Omental fat pad (tissue), 4 donors: ENCODE measurements at places on chromosomes 11 and 22. TPM values are rescaled to one million over a fixed set of nuclear protein-coding genes. Genes with fewer than 3 reads are reported as not detected.

The FERMT3 gene
- 35.0 TPM for total RNA-seq

The ACRV1 gene
- total RNA-seq, result not detected

The SLC25A18 gene
- 28.7 TPM for total RNA-seq

The C22orf42 gene
- total RNA-seq, result not detected

The INPP5J gene
- total RNA-seq, result 0.38 TPM

The HBD gene
- 1.1 TPM for total RNA-seq

The MLC1 gene
- total RNA-seq, result 0.44 TPM

The NAGA gene
- total RNA-seq, result 30.7 TPM

The PLXNB2 gene
- total RNA-seq, result 130 TPM

The TSKU gene
- total RNA-seq, result 153 TPM

The CLCF1 gene
- total RNA-seq, result 39.7 TPM

The DSCAML1 gene
- 5.3 TPM for total RNA-seq

The RNF215 gene
- 12.7 TPM for total RNA-seq

GRCh38 chr22:45640941-45641621 is 30.6 kb upstream of the ATXN10 start:
- DNase-seq, result no peak

DNA sequence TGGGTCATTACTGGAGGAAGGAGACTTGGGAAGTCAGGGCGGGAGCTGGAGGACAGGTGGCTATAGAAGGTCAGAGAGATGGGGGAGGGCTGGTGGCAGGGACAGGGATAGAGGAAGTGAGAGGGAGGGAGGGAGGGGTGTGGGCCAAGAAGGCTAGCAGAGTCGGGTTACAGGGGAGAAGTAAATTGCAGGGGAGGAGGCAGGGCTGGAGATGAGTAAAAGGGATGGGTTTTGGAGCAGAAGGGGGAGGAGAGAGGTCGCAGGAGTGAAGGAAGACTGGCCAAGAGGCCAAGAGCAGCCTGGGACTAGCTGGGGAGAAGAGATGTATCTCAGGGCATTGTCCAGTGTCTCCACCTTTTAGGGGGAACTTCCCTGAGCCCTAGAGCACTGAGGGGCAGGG is 33.0 kb downstream of the LRRC10B start:
- DNase-seq, result no peak

DNA sequence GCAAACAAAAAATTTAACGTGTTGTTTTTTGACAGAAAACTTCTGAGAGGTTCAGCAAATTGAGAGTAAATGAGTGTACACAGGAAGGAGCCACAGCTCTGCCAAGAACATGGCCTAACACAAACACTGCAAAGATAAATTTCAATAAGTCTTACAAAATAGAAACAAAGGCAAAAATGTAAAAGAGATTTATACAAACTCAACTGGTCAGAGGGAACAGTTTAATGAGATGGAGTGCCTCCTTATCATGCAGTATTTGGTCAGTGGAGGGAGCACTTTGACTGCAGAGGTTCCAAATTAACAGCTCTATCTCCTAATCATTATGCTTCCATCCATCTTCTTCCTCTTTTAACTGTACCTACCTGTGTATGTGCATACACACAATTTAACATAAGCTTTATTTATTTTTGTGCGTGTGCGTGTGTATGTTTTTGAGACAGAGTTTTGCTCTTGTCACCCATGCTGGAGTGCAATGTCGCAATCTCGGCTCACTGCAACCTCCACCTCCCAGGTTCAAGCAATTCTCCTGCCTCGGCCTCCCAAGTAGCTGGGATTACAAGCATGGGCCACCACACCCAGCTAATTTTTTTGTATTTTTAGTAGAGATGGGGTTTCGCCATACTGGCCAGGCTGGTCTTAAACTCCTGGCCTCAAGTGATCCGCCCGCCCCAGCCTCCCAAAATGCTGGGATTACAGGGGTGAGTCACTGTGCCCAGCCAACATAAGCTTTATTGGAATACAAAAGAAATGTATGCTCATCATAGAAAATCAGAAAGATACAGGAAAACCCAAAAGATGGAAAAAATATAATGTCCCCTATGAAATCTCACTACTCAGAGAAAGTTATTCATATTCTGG is 111.9 kb downstream of the MRTFA start:
- no peak for DNase-seq

DNA sequence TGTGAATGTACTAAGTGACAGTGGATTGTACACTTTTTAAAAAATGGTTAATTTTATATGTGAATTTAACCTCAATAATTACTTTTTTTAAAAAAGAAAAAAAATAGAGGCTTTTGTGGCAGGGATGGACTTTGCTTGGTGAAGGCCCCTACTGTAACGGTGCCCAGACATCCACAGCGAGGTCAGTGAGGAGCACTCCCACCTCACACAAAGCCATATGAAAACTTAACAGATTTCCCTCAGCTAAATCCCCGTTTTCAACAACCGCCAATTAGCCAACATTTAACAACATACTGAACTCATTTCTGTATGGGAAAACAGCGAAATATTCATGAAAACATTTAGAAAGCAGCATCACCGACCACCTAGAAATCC is 642 bp upstream of the C11orf58 start:
- DNase-seq, result no peak

DNA sequence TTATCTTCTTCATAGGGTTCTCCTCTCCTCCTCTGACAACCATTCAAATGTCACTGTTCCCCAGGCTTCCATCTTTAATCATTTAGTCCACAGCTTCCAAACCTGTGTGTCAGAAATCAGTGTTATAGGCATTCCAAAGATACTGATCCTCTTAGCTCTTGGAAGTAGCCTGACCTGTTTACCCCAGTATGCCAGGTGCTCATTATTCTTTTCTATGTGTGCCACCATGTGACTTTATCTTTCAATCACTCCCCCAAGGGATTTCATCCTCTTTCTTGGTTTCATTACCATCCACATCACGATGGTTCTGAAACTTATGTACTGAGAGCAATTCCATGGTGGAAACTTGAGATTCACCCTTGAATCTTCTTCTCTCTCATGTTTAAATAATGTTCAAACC is 7.6 kb downstream of the POU2AF2 start:
- no peak for DNase-seq

GRCh38 chr11:126434950-126435335 is 79.5 kb downstream of the ST3GAL4 start:
- no peak for DNase-seq

DNA sequence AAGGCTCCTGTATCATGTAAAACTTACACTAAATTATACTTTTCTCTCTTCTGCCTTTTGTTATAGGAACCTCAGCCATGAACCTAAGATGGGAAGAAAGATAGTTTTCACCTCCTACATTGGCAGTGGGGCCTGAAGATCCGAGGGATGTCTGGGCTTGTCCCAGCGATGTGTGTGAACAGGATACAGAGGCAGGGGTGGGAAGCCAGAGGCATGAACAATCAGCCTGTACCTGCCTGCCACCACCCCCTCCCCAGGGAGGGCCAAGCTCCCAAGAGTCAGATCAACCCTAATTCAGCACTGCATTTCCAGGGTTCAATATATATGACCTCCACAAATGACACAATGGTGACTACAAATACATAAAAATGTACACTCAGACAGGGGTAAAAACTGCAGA is 9.4 kb downstream of the KIAA0930 start:
- DNase-seq, result no peak

DNA sequence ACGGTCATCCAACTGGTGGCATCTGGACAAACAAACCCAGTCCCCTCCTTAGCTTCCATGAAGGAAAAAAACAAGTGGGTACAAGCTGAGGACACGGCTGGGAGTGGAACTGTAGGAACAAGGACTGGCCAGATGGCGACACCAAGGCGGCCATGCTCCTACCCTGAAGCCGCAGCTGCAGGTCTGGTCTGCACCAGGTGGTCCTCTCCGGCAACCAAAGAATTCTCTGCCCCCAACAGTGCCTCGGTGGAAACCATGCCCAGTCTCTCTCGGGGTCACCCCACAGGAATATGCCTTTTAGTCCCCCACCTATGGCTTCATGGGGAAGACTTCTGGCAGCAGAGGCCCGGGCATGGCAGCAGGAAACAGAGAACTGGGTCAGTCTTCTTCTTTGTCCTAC is 22.6 kb downstream of the OVOL1 start:
- no peak for DNase-seq

- DNase-seq, result no peak
Measured at GRCh38 chr22:22979954-22980353, 90.4 kb upstream of the GNAZ start.

- no peak for DNase-seq
Measured at GRCh38 chr22:19105867-19106802, 16.1 kb downstream of the DGCR2 start.

GRCh38 chr11:109076870-109077269 is 345.1 kb upstream of the C11orf87 start:
- DNase-seq, result no peak

- DNase-seq, result no peak
Measured at GRCh38 chr11:115961159-115962003, 457.2 kb upstream of the CADM1 start.

DNA sequence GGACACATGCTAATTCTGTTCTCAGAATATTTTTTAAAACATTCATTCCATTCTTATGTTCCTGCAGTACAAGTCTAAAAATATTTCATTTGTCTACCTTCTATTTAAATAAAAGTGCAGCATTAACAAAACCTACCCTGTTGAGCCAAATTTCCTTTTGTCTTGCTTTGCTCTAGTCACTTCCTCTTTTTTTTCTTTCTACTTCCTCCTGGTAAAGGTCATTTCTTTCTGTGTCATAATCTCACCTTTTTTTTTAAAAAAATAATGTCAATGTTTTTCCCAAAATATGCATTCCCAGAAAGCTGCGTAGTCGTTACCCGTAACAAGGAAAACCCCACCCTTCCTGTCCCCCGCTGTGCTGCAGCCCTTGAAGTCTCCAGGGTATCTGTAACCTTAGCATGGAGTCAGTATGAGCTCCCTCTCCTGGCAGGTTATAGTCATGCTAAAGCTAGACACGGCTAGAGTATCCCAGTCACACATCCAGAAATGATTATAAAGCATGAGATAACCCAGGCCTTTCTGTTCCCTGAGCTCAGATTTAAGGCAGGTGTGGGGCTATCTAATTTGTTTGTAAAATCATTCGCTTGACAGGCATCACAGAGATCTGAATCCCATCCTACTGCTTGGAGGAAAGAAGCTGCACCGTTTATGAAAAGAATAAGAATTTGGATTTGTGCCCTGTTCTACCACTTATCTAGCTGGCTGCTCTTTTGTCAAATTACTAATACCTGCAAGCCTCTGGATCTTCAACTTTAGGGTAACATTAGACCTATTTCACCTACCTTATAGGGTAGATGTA is 51.1 kb upstream of the EED start:
- DNase-seq, result no peak

GRCh38 chr22:23431337-23432072 is 148.6 kb downstream of the IGLL1 start:
- DNase-seq, result no peak

- DNase-seq, result no peak
Measured at GRCh38 chr11:20049231-20049630, 111.0 kb downstream of the DBX1 start.

DNA sequence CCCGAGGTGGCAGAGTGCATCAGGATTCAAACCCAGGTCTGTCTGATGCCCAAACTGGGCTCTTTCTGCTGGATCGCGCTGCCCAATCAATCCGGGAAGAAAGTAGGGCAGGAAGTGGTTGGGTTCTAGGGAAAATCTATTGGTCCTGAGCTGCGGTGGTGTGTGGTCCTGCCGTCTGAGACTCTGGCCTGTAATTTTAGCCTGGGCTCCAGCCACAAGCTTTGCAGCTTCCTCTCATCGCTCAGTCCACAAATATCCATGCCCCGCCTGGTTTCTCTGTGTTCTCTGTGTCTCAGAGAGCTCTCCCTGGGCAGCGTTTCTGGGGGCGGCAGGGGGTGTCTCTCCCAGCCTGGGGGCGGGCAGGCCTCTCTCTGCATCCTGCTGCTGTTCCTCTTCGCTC is 18.7 kb downstream of the CACNG2 start:
- DNase-seq, result no peak

- no peak for DNase-seq
Measured at GRCh38 chr22:20738394-20739089, 35.4 kb upstream of the SERPIND1 start.

- no peak for DNase-seq
Measured at GRCh38 chr11:56885177-56885576, 103.5 kb upstream of the OR5AK2 start.

- DNase-seq, result no peak
Measured at GRCh38 chr11:112227471-112227870, 1.2 kb downstream of the PTS start.

DNA sequence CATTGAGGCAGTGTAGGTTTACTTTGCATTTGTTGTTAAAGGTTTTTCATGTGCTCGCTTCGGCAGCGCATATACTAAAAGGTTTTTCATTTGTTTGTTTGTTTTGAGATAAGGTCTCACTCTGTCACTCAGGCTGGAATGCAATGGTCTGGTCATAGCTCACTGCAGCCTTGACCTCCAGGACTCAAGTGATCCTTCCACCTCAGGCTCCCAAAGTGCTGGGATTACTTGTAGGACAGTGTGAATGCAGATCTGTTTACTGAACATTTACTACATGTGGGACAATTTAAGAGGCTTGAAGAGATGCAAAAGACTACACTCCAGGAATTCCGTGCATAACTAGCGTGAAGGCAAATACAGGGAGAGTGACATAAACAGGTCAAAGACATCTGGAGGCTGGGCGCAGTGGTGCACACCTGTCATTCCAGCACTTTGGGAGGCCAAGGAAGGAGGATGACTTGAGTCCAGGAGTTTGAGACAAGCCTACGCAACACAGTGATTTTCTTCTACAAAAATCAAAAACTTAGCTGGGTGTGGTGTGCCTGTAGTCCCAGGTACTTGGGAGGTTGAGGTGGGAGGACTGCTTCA is 34.1 kb downstream of the YPEL1 start:
- no peak for DNase-seq

DNA sequence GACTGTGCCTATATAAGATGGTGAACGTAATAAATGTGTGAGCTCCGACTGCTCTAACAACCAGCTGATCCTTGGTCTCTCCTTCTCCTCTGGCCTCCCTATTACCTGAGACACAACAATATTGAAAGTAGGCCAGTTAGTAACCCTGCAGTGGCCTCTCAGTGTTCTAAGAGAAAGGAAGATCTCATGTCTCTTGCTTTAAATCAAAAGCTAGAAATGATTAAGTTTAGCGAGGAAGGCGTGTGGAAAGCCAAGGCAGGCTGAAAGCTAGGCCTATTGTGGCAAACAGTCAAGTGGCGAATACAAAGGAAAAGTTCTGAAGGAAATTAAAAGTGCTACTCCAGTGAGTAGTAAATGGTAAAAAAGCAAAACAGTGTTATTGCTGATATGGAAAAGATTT is 39.5 kb downstream of the HIPK3 start:
- DNase-seq, result no peak

- no peak for DNase-seq
Measured at GRCh38 chr11:106076171-106076918, 802 bp downstream of the KBTBD3 start.

- peak; percentile 24 for DNase-seq
Measured at GRCh38 chr11:79440571-79441460, at the start of gene TENM4. Gene TENM4 (minus strand): TSS chr11:79441030. CDS start chr11:79069944, 371,086 bp downstream.
